Naive thymus-derived CD8-positive, alpha-beta T cell (primary cell): ENCODE measurements at places on chromosomes 5 and 9.

GRCh38 chr5:179276838-179277395, 68.3 kb downstream of the ADAMTS2 start:
- no peak for DNase-seq

DNA sequence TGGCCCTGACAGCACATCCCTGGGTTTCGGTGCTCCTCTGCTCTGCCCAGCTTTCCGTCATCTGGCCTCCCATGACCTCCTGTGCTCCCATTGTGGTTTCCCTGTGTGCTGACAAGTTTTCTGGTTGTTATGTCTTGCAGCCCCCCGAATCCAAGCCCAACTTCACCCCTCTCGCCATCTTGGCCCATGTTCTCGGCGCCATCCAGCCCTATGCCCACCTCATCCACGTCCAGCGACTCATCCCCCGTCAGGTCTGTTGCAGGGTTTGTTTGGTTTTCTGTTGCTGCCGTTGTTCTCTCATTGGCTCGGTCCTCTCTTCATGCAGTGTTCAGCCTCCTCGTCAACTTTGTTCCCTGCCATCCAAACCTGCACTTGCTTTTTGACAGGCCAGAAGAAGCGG, 196.4 kb downstream of the NR3C1 start:
- no peak for DNase-seq

GRCh38 chr5:65197531-65198455, 283.9 kb downstream of the ADAMTS6 start:
- no peak for DNase-seq

DNA sequence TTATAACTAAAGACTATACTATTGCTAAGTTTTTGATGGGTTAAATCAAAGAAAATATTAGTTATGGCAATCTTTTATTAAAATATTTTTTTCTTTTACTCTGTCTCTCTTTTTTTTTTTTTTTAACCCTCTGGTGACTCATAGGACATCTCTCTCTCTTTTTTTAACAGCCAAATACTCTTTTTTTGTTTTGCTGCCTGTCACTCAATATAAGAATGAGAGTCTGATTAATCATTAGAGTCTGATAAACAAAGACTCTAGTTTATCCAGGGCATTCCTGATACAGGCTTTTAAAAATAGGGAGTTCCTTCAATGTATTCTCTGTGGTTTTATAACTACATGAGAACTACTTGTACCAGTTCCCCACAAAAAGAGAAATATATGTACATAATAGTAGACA, 77.3 kb downstream of the SLC38A9 start:
- DNase-seq: no peak

DNA sequence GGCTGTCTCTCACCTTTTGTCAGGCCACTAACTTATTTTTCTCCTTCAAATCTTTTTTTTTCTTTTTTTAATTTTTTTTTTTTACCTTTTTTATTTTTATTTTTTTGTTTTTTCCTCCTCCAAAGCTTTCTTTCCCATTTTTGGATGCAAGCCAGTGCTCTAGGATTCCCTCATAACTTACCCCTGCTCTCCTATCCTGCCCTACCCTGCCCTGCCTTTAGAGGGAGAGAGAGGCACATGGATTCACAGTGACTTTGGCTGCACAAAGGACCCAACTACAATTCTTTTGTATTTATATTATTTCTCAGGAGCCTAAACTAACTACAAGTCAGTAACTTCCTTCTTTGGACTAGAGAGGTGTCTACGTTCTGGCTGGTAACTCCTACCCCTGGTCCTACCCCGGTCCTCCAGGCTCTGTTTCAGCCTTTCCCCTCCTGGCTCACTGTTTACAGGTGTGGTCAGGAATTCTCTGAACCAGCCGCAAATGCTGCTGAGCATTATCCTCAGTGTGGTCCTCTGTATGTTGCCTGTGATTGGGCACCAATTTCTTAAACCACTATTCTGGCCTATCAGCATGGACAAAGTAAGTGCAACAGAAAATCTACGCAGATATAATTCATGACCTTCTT, 8.4 kb upstream of the RUSC2 start:
- no peak for DNase-seq

DNA sequence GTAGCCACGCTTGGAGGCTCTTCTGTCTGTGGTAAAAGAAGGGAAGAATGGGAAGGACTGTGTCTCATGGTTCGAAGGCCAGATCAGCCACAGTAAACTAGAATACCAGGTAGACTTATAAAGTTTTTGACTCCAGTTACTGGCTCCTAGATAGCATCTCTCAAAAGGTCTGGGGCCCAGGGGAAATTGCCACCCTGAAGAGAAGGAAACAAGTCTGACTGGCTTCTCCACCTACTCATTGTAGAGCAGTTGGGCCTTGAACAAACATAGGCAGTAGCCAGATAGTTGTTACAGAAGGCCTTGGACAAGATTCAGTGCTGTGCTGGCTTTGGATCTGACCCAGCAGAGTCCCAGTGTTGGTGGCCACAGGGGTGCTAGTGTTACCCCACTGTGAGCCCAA, 890.4 kb downstream of the EFNA5 start:
- DNase-seq: no peak

- DNase-seq: no peak
These were observed 101.2 kb downstream of the PARP8 start for GRCh38 chr5:50767588-50767987.

- no peak for DNase-seq
These were observed 8.6 kb downstream of the SLC6A3 start for GRCh38 chr5:1436681-1437080.

- no peak for DNase-seq
These were observed 416.4 kb downstream of the CSNK1G3 start for GRCh38 chr5:123928401-123928800.

DNA sequence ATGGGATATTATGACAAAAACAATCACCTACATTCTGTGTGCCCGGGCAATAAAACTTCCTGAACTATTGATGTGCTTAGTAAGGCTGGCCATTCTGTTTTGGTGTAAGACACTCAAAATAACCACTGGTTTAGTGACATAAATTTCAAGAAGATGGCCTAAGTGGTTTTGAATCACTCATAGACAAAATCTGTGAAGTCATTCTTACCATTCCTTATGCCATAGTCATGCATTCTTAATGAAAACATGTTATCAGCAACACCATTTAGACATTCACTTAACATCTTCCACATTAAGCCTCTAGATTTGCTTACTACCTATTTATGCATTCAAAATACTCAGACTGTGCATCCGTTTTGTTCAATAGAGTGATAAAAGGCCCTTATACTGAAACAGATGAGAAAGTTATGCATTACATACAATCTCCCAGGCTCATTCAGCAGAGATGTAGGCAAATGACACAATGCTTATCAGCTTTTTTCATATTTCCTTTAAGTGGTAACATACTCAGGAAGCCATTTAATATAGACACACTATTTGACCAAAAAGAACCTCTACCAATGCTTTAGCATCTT, 848.8 kb upstream of the DMAC1 start:
- DNase-seq: no peak

- no peak for DNase-seq
These were observed 180.9 kb upstream of the ACTBL2 start for GRCh38 chr5:57663466-57663865.

DNA sequence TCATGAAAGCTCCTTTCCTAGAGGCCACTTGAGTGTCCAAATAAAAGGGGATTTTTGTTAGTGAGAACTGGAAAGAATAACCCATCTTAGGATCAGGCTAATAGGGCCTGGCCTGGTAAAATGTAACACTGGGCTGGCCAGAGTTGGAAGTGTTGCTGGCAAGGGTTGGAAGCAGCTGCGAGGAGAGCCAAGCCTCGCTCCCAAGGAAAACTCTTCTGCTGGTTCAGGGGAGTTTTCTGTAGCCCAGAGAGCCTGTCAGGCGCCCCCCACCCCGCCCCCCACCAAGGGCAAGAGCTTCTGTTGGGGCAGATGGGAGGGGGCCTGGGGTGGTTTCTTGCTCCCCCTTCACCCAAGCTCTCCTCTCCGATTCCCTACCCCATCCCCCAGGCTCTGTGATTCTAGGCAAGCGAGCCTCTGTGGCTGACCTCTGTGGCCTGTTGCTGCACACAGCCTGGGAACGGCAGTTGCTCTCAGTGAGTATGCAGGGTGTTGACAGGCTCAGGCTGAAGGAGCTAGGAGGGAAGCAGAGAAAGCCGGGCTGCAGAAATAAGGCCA, 547.8 kb downstream of the CCDC171 start:
- no peak for DNase-seq

DNA sequence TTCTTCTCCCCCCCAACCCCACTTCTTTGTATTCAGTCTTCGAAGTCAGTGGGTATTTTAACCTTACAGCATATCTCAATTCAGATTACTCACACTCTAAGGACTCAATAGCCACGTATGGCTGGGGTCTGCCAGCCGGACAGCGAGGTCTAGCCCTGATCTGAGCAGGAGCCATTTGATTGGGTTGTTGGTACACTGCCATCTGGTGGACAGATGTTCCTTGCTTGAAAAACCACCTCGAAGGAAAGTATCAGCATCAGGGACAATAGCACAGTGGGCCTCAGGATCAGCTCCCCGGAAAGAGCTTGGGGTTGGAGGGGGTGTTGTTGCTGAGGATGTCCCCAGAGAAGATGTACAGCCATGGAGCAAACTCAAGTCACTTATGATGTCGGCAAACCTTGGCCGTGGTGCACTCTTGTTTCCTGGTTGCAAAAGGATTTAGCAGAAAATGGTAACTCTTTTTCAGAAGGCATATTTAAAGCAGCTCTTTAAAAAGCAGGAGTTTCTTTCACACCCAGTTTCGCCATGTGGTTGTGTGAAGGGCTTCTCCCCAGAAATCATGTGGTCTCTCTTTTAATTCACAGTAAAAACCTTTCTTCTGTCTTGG, 31.7 kb upstream of the KCNMB1 start:
- peak; percentile 31 for DNase-seq

GRCh38 chr5:113804264-113804663, 290.8 kb downstream of the YTHDC2 start:
- no peak for DNase-seq

DNA sequence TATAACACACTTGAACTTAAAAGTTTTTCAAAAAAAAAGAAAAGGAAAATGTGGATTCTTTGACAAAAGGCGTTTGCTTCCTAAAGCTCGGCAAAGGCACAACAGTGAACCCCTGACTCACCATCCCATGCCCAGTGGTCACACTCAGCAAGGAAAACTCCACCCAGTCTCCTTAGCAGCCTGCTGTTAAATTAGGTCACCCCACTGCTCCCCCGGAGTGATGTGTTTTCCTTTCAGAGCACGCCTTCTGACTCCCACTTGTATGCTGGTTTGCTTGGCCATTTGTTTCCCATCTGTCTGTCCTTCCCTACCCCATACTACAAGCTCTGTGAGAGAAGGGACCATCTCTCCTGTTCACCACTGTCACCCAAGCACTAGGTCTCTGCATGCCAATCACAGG, 23.8 kb downstream of the RETREG1 start:
- no peak for DNase-seq

DNA sequence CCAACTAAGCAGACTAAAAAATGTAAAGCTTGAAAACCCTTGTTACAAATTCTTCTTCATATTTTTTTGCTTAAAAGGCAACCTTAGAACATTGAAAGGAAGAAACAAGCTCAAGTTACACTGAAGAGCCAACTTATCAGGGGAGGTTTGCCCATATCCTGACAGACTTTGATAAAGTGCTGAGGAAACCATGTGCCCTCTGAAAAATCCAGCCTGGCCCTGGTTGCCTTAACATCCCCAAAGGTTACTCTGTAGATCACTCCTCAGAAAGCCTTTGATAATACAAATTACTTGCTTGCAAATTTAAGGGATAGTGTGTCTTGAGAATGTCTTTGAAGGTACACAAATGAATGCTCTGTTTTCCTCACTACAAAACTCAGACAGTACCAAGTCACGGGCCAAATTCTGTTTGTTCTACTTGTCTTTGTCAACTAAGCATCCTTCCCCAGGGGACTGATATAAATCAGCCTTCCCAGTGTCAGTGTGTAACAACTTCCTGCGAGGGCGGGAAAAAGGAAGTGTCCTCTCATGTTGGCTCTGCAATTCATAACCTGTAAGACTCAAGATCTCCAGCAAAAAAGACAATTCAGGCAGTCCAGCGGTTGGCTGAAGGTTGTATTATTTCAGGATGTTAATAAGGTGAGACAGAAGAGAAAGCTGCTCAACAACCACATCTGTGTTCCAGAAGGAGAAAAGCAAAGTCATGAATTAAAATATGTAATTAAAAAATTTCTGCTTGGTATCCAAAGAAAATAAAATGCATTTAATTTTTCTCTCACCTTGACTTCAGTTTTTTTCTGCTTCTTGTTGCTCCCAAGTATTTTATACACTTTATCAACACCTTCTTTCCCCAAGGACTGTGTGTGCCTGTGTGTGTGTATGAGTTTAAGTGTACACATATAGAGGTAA, 199.9 kb downstream of the PIK3R1 start:
- DNase-seq: no peak

- DNase-seq: no peak
These were observed 18.1 kb downstream of the FYB1 start for GRCh38 chr5:39201160-39201780.

GRCh38 chr5:172093559-172093958, 87.1 kb upstream of the FBXW11 start:
- DNase-seq: no peak

DNA sequence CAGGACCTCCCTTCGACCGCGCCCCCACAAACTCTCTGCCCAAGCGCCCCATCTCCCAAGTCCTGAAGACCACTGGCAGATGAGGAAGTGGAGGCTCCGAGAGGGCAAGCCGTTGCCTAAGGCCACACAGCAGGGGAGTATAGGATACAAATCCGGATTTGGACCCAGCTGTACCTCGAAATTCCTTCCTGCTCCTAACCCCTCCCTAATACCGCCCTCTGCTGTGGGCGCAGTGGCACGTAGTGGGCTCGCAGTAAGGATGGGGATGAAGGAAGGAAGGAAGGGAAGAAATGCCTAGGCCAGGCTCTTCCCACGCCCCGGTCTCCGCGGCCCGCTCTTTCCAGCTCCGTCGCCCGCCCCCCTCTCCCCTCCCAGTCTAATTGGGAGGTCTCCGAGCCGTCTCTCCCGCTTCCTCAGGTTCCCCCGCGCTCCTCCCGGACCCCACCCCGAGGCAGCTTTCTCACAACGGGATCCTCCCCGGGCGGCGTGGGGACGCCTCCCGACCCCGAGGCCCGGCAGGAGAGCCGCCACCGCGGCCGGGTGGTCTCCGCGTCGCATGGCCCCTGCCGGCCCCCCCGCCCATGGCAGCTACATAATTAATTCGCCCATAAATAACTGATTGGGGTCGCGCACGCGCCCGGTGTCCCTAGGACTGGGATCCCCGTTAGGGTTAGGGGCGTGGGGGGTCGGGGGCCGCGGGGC, 138.9 kb downstream of the C9orf50 start:
- DNase-seq: no peak

DNA sequence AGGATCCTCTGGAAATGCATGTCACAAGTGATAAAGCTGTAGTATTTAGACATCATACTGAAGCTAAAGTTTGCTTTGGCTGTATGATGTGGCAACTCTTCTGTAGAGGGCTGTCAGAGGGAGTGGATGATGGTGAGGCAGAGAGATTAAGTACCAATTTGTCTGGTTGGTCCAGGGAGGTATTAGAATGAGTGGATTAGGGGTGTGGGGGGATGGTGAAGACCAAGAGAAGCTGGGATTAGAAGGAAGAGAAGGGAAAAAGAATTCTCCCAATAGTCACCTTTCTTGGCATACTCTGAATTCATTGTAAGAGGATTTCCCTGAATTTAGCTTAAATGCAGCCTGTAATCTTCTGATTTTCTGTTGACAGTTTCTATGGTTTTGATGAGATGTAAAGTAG, 3.6 kb downstream of the PCDHAC2 start:
- no peak for DNase-seq
